Cortex of kidney (tissue), 1 donor: ENCODE measurements at places on chromosomes 6 and 20.

DNA sequence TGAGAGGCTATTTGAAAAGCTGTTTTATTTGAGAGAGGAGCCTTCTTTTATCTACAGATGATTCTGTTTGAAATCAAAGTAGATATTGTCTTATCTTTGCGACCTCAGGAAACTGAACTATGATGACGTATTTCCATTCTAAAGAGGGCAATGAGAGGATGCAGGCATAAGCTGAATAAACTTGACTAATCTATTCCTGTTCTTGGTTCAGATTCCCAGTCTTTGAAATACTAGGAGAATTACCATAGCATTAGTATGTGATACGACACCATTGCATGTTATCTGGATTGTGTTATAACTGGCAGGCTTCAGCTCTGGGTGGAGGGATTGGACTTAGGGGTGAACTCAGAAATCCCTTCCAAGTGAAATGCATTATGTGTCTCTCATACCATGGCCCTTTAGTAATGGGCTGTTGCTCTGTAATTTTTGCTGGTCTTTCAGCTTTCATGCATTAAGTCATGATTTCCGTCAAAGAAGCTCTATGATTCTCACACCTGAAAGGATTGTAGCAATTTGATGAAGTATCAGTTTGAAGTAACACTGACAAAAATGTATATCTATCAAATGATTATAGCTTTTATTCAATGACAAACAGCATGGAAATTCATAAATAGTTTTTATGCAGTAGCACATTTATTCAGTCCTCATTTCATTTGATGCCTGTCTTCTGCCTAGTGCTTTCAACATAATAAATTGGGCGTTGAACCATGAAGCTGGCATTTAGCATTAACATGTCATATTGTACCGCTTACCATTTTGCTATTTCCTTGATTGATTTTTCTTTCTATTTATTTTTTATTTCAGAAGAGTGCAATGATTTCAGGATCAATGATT, 138.4 kb upstream of the SPACA1 start:
- DNase-seq: no peak

- DNase-seq: no peak
Observed at GRCh38 chr6:131175564-131175963, 40.3 kb downstream of the AKAP7 start.

DNA sequence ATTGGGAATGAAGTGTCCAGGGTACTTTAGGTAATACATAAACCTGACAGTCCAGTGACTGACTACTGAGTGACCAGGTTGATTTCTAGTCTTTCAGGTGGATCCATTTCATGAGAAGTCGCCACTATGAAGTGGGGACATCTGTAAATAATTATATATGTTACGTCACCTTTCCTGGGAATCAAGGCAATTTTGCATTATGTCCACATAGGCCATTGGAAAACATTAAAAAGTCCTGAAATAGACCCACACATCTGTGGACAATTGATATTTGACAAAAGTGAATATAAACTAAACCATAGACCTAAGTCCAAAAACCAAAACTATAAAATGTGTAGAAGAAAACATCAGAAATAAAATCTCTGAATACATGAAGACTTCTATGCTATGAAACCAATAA, 231.5 kb downstream of the C6orf118 start:
- DNase-seq: no peak

DNA sequence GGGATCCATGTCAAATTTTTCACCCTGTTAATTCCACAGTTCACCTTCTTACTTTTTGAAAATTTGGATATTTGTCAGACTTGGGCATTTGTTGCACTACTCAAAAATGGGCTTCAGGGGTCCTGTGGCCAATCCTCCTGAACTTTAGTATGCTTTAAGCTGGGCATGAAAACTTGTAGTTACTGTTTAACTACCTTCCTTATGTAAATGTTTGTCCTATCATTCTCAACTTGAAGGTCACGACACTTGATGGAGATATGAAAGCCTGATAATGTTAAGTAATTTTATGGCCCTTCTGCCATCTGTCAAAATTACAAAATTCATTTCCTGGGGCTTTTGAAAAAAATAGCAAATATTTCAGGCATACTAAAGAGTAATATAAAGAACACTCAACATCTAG, 4.2 kb upstream of the ZNF311 start:
- DNase-seq: no peak

DNA sequence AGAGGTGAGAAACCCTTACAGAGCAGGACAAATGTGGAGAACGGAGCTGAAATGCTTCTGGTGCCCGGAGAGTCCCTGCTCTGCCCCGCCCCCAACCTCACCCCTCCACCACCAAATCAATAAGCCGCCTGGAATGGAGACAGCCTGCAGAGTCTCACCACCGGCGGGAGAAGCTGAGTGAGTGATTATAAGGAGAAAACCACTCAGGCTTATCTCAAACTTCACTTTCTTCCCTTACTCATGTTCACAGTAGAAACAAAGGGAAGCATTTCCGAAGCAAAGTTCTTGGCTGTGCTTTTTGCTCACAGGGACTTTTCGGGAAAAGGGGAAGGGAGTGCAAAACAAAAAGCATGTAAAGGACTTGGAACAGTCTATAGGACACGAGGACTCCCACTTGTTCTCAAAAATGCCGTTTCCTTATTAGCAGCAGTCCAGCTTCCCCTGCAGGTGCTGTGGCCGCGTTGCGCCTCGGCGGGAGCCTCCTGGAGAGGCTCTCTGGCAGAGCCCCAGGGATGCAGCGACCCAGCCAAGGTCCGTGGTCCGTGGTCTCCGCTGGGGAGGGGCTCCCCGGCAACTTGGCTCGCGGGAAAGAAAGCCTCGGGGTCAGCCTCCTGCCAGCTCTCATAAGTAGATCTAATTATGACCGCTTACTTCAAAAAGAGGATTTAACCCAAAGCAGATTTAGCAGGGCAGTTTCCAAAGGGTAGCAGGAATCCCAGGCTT, 64.8 kb upstream of the TMEM30A start:
- no peak for DNase-seq

GRCh38 chr20:63747622-63748069, 8.1 kb downstream of the SLC2A4RG start:
- DNase-seq: no peak

DNA sequence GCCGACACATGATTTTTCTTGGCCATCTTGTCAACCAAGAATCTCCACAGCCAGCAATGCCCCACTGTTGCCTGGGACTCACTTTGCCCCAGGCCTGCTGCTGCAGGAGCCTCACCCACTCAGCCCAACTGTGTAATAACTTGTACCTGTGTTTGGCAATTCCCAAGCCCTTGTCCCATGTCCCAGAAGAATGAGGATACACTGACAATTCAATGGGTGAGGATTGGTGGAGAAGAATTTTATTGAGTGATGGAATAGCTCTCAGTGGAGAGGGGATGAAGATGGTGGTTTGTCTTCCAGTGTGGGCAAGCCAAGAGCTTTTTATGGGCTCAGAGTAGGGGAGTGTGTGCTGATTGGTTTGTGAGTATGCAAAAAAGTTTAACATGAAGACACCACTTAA, 861.9 kb downstream of the TFAP2A start:
- DNase-seq: no peak

GRCh38 chr20:9617940-9618339, 103.5 kb downstream of the LAMP5 start:
- DNase-seq: no peak

DNA sequence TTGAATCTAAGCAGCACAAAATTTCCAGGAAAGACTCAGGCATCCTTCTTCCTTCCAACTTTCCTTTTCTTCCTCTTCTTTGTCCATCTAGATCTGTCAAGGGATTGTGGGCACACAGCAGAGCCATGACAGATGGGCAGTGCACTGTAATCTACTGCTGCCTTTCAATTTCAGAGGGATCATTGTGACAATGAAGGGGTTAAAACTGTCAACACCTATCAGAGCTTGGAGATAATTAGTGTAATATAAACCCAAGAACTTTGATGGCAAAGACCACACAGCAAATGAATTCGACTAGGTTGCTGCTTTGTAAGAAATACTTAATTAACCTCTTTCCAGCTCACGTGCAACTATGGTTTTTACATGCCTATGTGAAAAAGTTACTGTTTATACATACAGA, 55.0 kb downstream of the SAMD5 start:
- no peak for DNase-seq

GRCh38 chr6:124443541-124443940, 518.7 kb upstream of the RNF217 start:
- DNase-seq: no peak

DNA sequence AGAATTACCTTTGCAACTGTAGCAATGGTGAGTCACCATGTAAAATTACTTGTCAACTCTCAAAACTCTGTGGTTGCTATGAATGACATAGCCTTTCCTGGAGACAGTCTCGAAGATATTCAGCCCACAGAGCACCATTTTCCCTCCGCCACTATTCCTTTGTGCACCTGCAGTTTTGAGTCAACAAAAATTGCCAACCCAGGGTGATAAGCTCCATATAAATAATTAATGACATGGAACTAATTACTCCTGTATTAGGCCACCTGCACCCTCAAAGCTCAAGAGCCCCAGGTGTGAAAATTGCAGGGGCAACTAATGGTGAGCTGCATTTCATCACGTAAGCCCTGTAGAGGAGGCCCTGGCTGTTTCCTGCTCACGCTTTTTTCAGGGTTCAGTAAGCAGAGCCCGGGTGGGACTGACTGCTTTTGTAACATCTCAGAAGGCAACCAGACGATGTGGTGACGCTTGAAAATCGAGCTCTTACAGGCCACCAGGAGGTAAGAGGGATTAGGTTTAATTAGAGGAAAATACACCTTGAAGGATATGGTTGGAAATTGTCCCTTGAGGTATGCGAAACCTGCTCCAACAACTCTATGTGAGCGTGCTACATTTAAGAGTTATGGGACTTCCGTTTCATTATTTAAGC, 70.8 kb downstream of the BMP2 start:
- DNase-seq: no peak

- DNase-seq: no peak
Observed at GRCh38 chr6:32980488-32981038, 12.2 kb downstream of the BRD2 start.
